ENCODE measurements at places on chromosomes 4 and X.

GRCh38 chr4:6120361-6120760 is 80.0 kb downstream of the JAKMIP1 start:
- DNase-seq = no peak

GRCh38 chrX:71117358-71117757 is 1.0 kb upstream of the MED12 start:
- no peak for DNase-seq

DNA sequence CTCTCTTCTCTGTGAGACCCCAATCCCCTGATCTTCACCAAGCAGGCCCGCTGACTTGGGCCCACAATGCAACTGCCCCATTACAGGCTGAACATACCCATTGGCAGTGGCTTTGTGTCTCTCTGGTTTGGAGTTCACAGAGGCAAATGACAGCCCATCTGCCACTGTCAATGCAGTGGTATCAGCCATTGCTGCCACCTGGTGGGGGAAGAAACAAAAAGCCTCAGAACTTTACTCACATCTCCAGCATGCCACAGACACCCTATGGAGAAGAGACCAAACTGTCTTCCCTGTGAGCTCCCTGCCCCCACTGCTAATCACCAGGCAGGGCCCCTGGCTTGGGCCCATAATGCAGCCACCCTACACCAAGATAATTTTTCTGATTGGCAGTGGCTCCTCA is 729.3 kb upstream of the ACTRT1 start:
- DNase-seq = no peak

DNA sequence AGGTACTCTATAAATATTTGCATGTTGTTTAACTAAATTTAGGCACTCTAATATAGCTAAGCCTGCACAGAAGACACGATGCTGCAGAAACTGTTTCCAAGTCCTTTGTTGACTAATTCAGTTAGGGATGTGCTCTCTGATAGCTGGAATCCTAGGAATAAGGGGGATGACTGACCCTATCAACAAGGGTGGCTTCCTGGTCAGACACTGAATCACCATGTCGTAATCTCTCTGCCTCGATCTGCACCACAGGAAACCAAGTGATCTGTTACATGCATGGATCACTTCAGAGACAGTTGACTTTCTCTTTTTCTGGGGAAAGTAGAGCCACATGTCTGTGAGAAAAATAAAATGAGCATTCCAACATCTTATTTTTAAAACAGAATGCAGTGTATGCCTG is 169.1 kb downstream of the GUCY2F start:
- DNase-seq = no peak

DNA sequence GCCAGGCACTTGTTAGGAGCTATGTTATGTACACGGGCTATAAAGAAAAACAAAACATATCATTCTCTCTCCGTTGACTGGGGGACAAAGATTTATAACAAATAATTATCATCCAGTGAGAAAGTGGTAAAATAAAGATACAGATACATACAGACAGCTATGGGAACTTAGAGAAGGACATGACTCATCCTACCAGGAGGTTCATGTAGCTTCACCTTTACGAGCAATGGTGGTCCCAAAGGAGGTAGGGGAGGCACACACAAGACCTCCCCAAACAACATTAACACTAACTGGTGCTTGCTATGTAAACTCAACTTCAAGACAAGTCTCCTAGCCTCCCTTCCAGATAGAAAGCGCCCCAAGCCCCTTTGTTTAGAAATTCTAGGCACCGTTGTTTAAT is 8.9 kb downstream of the AMBN start:
- no peak for DNase-seq

GRCh38 chr4:34972189-34972588 is 1272.1 kb downstream of the ARAP2 start:
- no peak for DNase-seq

- no peak for DNase-seq
These were observed 471.6 kb downstream of the DTHD1 start for GRCh38 chr4:36753048-36753447.

GRCh38 chr4:23920296-23920695 is 30.4 kb upstream of the PPARGC1A start:
- no peak for DNase-seq

- DNase-seq = no peak
These were observed 153.0 kb downstream of the REELD1 start for GRCh38 chr4:146367347-146367746.

DNA sequence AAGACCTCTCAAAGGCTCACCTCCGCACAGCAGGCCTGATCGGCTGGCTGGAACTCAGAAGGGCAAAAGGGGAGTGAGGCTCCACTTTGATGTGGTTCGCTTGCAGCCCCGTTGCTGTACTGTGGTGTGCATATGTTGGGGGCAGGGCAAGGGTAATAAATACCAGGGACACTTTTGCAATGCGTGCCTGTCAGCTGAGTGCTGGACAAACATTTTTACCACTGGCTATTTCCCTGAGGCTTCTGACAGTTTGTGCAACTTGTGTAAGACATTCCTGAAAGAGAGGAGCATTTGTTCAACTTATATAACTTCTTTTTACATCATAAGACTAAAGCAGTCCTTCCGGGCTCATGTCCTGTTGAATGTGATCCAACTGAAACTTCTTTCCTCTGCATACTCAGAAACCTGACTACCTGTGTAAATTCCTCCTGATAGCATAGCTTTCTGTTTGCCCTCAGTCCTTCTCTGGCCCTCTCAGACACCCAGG is 82.3 kb downstream of the SPRY1 start:
- DNase-seq = no peak

DNA sequence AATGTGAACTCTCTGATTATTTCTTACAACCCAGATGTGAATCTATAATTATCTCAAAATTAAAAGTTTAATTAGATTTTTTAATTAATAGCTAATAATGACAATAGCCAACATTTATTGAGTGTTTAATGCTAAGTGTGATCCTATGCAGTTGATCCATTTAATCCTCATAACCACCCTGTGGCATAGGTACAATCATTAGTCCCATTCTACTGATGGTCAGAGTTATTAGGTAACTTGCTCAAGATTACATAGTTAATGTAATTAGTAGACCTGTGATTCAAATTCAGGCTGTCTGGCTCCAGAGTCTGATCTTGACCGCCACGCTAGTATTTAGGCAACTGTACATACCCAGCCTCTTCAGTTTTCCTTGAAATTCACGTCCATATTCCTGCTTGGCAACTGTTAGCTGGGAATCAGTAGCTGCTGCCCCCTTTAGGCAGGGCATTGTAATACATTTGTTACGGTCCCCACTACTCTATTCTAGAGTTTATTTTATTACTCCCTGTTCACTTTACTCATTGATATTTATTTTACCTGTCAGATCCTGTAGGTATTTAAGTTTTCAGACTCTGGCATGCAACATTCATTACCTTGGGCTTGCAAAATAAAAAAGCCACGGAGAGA is 20.6 kb upstream of the TEC start:
- no peak for DNase-seq

Measured in AG04450 (cell line).